ENCODE measurements at places on chromosomes 3 and 15.

DNA sequence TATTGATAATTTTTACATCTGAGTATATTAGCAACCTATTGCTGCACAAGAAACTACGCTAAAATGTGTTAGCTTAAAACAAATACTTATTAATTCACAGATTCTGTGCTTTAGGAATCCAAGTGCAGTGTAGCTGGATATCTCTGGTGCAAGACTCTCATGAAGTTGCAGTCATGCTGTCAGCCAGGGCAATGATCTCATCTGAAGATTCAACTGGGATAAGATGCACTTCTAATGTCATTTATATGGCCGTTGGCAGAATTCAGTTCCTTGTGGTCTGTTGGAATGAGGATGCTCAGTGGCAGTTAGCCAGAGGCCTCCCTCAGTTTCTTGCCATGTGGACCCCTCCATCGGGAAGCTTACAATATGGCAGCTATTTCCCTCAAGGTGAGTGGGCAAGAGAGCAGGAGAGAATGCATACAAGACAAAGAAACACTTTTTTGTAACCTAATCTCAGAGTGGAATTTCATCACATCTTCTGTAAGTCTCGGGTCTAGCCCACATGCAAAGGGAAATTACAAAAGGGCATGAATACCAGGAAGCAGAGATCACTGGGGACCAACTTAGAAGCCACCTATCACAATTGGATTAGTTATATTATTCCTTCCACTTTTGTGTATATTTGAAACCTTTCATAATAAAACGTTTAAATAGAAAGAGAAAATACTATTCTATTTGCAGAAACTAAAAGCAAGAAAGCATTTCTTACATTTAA lies 61.6 kb downstream of the DPH6 start:
- no peak for DNase-seq

DNA sequence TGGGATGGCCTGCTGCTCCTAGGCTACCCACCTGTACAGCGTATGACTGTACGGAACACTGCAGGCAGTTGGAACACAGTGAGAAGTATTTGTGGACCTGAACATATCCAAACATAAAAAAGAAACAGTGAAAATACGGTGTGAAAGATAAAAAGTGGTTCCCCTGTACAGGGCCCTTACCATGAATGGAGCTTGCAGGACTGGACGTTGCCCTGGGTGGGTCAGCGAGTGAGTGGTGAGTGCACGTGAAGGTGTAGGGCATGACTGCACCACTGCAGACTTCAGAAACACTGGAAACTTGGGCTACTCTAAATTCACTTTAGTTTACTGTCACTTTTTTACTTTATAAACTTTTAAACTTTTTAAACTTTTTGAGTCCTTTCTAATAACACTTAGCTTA lies 71.2 kb upstream of the SLC6A6 start:
- no peak for DNase-seq

DNA sequence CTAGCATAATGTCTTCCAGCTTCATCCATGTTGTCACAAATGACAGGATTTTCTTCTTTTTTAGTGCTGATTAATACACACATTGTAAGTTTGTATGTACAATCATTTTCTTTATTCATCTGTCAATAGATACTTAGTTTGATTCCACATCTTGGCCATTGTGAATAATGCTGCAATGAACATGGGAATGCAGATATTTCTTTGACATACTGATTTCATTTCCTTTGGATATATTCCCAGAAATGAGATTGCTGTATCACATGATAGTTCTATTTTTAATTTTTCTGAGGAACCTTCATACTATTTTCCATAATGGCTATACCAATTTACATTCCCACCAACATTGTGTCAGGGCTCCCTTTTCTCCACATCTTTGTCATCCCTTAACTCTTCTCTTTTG lies 117.9 kb downstream of the MEIS2 start:
- no peak for DNase-seq

DNA sequence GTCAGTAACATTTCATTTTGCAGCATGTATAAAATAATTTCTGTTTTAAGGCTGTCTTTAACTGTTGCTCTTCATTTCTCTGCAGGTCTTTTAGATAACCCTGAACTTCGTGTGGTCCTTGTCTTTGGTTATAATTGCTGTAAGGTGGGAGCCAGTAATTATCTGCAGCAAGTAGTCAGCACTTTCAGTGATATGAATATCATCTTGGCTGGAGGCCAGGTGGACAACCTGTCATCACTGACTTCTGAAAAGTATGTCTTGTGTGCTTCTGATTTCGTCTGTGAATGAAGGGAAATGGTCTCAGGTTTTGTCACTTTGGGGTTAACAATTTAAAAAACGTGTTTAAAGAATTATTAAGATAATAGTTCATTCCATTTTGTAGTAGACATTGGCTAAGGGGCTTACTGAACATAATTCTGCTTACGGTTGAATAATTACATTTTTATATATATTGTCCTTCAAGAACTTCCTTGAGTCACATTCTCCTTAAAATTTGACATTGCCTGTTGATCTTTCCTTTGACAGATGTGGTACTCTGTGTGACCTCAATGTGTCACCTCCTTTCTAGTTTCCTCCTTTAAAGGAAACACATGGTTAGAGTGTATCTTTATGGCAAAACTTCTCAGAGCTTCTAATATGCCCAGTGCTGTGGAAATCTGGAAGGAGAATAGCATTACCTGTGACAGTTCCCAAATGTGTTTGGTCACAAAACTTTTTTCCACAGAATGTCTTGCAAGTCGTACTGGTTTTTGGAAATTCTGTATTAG lies 26.3 kb downstream of the FBXO22 start:
- DNase-seq = no peak

- DNase-seq = no peak
Observed at GRCh38 chr15:70159713-70160009, 61.9 kb upstream of the TLE3 start.

DNA sequence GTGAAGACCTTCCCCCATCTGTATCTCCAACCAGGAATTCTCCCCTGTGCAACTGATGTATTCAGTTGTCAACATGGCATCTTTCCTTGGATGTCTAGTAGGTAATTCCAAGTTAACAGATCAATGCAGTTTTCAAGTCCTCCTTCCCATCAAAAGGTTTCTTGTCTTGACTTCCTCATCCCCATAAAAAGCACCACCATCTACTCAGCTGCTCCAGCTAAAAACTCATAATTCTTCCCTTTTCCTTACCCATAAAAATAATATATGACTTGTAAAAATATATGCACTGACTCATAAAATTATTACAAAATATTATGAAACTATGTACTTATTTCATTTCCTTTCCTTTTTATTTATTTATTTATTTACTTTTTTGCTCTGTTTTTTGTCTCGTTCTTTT lies 5.0 kb upstream of the CAND2 start:
- DNase-seq = no peak

DNA sequence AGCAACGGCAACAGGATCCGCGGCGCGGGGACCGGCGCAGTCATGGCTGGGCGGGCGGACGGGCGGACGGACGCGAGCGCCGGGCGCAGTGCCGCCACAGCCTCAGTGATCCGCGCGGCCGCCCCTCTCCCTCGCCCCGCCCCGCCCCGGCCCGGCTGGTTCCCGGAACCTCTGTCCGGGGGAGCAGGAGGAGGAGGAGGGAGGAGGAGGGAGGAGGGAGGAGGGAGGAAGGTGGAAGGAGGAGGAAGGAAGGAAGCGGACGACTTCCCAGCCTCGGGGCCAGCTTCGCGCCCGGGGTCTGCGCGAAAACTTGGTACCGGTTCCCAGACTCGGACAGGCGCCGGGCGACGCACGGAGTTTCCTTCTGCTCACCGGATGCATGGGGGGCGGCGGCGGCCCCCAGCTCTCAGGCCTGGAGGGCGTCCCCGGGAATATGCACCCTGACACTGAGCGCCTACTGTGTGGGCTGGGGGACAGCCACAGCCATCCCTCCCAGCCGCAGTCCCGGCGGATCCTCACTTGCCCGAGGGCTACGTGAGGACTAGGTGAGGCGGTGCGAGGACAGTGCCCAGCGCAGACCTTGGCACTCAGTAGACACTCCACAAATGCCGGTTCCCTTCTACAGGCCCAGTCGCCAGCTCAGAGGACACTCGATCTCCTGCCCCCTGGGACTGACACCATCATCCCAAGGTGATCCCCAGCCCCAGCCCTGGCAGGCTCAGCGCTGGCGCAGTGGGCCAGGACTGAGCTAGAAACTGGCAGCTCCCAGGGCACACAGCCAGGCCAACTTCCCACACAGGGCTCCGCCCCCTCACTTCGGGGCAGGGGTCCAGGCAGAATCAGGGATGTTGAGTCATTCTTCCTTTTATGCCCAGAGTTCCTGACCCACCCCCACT lies at the start of gene SHISA5:
Gene SHISA5 (minus strand): TSS at position 124 of the 896 bp plus-strand sequence. CDS start 80 bp downstream, at position 44.
- peak; percentile 47 for DNase-seq

DNA sequence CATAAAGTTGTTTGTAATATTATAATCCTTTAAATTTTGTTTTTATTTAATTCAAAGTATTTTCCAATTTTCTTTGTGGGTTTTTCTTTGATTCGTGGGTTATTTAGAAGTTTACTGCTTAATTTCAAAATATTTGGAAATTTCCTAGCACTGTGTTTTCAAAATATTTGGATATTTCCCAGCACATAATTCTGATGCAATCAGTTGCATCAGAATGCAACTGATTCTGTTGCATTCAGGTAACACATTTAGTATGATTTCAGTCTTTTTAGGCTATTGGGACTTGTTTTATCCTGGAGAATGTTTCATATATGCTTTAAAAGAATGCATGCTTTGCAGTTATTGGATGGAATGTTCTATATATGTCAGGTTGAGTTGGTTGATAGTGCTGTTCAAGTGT lies 18.2 kb upstream of the PRR23C start:
- DNase-seq = no peak

GRCh38 chr3:71511037-71511436 lies 72.5 kb downstream of the FOXP1 start:
- DNase-seq = no peak

- DNase-seq = no peak
Observed at GRCh38 chr3:139052802-139053600, 8.3 kb upstream of the PRR23C start.
